ENCODE measurements at places on chromosomes 12 and 14.

- DNase-seq = no peak
Observed at GRCh38 chr12:119836781-119837180, 40.3 kb downstream of the CIT start.

DNA sequence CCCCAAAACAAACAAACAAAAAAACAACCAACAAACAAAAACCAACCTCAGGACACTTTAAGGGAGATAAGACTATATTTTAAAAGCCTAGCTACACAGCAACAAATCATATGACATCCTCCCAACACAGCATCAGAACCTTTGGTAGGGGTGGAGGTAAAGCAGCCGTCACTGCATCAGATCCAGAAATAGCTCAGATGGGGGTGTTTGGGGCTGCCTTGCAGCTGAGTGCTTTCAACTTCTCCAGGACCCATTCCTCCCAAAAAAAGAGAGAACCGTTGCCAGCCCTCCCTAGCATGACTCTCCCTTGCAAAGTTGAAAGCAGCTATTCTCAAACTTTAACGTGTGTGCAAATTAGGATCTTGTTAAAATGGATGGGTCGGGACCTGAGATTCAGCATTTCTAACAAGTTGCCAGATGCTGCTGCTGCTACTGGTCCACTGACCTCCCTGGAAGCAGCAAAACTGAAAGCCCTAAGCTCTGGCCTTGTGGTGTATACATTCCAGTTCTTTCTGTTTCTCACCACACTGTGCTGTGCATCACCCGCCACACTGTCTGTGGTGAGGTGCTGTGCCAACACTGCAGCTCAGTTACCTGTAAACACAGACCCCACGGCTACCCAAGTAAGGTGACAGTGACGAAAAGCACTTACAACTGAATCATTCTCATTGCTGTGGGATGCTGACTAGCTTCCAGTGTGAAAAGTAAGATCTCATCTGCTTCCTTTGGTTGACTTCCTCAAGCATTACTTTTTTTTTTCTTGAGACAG lies 54.0 kb downstream of the SLC38A1 start:
- DNase-seq = peak; percentile 88

DNA sequence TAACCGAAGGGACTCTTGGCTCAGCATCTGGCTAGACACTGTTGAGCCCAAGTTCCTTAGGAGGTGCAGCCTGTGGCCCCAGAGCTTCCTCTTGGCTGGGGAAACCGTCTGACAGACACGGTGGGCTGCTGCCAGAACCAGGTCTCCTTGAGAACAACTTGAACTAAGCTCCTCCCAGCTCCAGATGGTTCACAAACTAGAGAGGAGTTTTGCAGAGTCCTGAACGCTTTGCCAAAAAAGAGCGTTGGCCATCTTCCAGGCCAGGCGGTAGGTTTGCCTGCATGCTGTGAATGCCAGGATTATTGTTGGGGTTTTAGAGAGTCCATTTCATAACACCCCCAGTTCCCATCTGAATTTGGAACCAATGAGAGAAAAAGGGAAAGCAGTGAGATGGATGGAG lies 399.8 kb downstream of the RGS6 start:
- DNase-seq = no peak

- no peak for DNase-seq
Observed at GRCh38 chr12:59084511-59085375, 164.4 kb upstream of the LRIG3 start.

GRCh38 chr12:886206-886605 lies 63.3 kb downstream of the RAD52 start:
- no peak for DNase-seq
